ENCODE measurements at places on chromosomes 7 and 10.

DNA sequence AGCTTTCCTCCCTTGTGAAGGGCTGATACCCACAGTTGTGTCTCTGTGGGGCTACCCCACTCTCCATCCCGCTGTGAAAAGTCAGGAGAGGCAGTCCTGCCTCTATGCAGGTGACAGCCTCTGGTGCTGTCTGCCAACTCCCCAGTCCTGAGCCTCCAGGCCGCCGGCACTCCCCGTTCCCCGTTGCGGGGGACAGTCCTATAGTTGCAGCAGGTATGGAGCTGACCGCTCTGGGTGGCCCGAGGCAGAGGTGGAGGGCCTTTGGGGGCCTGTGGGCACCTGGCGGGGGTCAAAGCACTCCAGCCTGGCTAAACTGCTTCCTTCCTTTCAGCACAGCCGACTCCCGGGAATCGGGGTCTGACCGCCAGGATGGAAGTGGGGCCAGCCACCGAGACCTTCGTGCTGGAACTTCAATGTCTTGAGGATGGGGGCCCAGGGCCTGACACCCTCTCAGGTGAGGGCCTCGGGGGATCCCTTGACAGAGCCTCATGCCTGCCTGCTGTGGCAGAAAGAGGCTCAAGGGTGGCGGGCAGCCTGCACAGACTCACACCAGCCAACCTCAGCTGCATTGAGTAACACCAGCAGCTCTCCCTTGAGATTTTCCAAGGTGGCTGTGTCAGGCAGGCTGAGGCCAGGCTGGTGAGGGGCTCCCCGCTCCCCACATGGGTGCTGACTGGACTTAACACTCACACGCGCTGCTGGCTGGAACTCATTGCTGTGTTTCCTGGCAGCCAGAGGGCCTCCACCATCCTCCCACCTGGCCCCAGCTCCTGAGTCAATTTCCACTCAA lies 1.6 kb downstream of the ZNF853 start:
- DNase-seq: no peak

GRCh38 chr10:60732198-60732806 lies 46.0 kb upstream of the CDK1 start:
- DNase-seq: no peak

DNA sequence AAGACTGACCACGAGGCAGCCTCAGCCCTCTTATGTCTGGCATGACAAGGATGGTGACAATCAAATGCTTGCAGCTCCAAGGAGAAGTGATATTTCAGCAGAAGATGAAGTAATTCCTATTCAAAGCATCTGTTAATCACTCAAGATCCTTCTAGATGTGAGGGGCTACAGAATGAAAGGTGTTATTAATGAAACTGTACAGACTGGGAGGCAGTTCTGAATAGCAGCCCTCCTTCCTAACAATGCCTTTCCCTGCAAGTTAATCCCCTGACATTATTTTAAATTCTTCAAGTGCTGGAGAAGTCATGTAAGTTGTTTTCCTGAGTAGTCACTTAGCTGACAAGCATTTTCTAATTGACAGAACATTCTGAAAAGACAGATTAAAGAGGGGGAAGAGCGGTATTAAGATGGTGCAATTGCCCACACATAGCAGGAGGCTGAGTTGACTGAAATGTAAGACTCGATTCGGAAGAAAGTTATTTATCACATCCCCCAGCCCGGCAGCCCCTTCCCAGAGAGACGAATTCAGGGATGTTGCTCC lies 300.8 kb downstream of the GRID1 start:
- DNase-seq: no peak

GRCh38 chr7:100675105-100675451 lies 1.5 kb downstream of the GNB2 start:
- DNase-seq: no peak

DNA sequence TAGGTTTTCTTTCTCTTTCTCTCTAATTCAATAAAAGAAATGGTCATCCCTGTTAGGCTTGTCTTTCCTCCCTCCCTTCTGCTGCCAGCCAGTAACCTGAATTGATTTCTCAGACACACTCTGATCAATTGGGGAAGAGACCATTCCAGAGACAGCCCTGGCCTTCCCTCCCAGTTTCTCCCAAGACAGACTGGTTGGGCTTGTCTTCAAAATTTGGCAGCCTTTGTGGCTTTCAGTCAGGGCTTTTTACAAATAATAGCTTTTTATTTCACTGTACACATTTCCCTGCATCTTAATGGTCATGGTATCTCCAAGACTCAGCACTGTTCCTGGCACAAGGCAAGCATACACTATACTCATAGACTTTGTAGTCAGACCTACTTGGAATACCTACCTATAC lies 33.9 kb downstream of the BCAP29 start:
- no peak for DNase-seq

- no peak for DNase-seq
Measured at GRCh38 chr10:92142949-92143348, 147.9 kb downstream of the CPEB3 start.

DNA sequence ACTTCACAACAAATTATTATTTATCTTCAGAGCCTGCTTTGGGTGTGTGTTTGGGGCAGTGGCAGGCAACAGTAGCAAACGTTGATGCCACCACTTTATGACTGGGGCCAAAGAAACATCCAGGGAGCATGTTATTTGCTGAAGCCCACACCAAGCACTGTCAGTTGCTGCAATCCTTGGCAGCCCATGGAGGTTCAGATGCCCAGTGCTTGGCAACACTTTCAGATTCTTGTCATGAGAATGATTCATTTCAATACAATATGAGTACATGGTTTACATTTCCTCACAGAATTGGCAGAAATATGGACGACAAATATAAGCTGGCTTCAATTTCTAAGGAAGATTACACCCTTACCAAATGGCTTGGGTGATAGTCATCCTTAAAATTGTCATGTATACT lies 46.5 kb upstream of the GLI3 start:
- no peak for DNase-seq

- no peak for DNase-seq
Measured at GRCh38 chr7:47715631-47716068, 133.7 kb upstream of the TNS3 start.

Measured in brain microvascular endothelial cell (primary cell).